Ovary (tissue), 10 donors: ENCODE measurements at places on chromosomes 7 and 10. TPM values are rescaled to one million over a fixed set of nuclear protein-coding genes. Genes with fewer than 3 reads are reported as not detected.

DNA sequence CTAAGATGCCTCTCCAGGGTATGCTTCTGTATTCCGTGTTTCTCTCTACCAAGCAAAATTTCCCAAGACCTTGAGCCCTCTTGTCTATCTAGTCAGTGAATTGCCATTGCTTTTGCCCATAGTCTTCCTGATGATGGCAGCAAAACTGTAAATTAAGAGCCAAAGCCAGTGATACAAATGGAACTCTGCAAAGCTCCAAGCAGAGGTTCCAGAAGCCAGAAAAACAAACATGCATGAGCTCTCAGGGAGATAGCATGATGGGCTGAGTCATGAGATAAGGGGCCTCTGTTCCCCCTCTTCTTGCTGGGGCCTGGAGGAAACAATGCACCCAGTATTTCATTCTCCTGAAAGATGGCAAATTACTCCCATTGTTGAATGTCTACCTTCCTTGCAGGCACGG is 24.7 kb downstream of the LSMEM1 start:
- no peak for DNase-seq

DNA sequence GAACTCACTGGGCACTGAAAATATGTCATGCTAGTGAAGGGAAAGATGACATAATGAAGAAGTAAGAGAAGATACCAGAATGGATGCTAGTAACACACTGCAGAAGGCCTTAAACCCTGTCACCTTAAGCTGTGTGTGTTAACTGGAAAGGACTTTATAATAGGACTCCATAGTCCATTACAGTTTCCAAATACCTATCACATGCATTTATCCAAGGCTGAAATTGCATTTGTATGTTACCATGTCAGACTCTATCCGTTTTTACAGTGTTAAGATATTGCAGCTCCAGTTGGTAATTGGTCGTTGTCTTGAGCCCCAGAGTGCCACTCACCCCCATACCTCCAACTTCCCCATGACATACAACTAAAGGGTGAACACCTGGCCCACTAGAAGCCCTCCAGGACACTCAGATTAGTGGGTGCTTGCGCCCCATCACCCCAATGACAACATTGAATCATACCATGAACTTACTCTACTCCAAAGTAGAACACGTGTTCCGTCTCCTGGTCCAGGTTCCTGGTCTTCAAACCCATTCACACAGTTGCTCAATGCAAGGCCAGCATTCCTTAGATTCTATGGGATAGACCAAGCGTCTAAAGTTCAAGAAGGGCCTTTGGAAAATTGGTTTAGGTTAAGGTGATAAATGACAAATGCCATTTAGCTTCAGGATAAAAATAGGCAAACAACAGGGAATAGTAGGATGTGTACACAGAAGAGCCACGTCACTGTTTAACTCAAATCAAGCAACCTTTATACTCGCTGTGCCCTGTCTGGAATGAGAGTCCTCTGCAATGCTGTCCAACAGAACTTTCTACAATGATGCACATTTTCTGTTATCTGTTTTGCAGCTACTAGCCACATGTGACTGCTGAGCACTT is 2.1 kb upstream of the RAPGEF5 start:
- no peak for DNase-seq

AOAH gene
- 9.5 TPM for total RNA-seq

DNA sequence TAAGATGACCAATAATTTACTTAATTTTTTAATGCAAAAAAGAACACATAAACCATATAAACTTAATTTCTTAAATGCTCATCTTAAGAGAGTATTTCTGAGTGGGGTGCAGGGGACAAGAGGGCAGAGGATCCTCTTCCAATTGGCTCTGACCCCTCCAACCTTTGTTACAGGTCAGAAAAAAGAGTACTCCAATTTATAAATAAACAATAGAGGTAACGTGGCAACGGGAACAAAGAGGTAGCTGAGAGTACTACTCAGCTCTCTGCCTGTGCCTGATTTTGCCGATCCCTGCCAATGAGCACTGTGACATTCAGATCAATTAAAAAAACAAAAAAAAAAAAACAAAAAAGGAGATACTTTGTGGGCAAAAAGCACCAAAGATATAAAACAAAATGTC is 307.9 kb downstream of the PARD3 start:
- no peak for DNase-seq

TLL2 gene
- total RNA-seq: 0.28 TPM

TSPAN13 gene
- total RNA-seq: 3.1 TPM

DNA sequence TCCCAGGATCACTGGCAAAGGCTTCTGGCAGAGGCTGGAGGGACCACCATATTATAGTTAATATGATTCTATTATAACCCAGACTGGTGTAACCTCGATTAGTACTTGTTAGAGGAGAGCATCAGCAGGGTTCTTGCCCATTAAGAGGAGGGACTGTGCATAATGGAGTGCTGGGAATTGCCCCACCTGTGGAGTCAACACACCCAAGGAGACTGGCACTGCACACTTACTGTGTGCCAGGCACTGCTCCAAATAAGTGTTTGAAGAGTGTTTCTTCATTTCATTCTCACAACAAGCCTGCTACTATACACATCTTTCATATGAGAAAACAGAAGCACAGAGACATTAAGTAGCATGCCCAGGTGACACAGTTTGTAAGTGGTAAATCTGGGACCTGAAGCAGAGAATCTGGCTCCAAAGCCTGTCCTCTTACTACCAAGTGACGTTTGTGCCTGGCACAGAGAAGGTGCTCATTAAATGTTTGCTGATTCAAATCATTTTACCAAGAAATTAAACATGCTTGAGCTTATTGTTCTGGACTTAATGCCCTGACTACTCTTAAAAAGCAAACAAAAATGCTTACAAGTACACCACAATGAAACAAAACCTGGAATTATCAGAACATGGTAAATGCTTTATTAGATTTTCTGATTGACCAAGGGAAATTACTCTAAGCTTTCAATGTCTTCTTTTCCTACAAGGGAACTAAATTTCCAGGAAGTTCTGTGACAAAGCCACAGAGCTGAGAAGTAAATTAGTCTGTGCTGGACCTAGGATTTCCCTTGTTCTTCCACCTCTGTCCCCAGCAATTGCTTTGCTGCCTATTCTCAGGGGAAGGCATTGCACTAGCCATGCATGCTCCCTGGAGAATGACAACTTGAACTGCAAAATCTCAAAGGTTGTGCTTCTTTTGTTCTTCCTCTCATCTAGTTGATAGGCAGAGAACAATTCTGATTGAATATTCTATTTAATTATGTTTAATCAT is 809 bp downstream of the SLC13A1 start:
- no peak for DNase-seq

PVRIG gene
- 0.25 TPM for total RNA-seq

GRCh38 chr10:71449026-71449425 is 52.3 kb downstream of the CDH23 start:
- no peak for DNase-seq

- no peak for DNase-seq
These were observed at the start of gene GPR141 for GRCh38 chr7:37683246-37684120. Gene GPR141 (plus strand): TSS chr7:37683766. CDS start chr7:37740394, 56,628 bp downstream.

DNA sequence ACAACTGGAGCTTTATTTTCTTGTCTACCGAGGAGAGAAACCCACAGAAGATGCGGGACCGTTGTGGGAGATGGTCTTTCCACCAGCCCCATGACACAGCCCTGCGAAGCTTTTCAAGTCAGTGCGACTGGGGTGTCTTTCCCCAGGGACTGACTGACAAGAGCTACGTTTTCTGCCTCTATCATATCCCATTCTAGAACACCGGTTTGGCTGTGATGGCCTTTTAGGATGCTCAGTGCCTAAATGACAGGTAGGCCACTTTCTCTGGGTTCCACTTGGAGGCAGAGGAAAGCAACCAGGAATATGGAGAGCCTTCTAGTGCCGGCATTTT is 16.9 kb downstream of the SLC13A4 start:
- no peak for DNase-seq

DNA sequence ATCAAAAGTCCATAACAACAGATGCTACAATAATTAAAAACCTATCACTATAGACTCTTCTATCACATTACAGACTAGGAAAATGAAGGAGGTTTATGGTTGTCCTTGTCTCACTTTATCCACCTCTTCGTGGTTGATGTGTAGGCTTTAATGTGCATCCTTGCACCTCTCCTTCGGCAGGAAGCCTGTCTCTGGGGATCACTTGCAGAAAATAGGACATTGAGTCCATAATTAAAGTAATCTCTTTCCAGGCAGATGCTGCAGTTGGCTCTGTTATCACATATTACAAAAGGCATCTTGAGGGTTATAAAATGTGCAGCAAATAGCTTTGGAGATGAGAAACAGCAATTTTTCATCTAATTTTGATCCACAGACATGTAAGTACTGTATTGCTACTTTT is 168.4 kb downstream of the RELN start:
- no peak for DNase-seq

ANXA8L1 gene
- total RNA-seq: 2.3 TPM

SEPHS1 gene
- total RNA-seq: 27.2 TPM

WNT2 gene
- total RNA-seq: 0.31 TPM
